ENCODE measurements at places on chromosomes 6 and 20.

DNA sequence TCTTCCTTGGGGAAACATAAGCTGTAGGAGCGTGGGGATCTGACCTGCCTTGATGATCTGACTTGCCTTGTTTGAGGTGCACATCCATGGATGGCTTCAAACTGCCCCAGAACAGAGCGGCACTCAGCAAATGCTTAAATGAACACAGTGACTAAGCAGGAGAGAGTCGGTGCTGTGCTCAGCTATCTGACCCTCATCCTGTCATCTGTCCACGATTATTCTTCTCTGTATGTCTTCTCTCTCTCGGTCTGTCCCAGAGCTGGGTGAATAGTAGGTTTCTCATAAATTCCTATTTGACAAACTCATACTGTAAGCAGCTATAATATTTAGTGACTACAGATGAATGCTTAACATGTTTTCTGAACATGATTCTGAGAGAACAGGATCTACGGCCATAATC is 37.3 kb downstream of the TRAM2 start:
- no peak for DNase-seq

DNA sequence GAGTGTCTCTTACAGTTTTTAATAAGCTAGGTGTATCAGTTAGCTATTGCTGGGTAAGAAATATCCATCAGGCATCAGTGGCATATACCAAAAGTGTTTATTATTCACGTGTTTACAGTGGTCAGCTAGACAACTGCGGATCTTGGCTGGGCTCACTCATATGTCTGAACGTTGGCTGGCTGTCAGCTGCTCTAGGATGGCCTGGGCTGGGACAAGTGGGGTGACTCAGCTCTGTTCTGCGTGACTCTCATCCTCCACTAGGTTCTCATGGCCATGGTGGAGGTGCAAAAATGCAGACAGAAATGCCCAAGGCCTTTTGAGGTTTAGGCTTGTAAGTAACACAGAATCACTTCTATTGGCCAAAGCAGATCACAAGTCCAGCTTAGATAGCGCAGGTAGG is 22.0 kb downstream of the ZNF341 start:
- no peak for DNase-seq

- no peak for DNase-seq
Measured at GRCh38 chr20:1891263-1892118, 3.7 kb upstream of the SIRPA start.

- DNase-seq, result no peak
Measured at GRCh38 chr20:4887586-4887985, 113.7 kb downstream of the SLC23A2 start.

DNA sequence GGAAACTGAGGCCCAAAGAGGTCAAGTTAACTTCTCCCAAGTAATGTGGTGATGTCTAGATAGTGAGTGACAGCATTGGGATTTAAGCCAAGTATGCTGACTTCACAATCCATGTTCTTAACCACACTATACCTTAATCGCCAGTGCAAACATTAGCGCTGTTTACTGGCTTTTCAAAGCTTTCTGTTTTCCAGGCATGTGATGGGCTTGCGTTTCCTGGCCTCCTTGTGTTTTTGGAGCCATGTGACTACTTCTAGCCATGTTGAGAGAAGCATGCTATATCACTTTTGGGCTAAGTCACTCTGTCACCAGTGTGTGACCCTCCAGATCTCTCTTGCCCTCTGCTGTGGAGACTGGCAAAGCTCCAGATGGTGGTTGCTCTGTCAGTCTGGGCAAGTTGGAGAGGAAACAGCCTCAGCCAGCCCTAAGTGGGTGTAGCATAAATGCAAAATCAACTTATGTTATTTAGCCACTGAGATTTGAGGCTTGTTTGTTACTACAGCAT is 76.9 kb downstream of the ANKRD6 start:
- DNase-seq, result no peak

- no peak for DNase-seq
Measured at GRCh38 chr6:7249946-7250643, 62.9 kb downstream of the SSR1 start.

DNA sequence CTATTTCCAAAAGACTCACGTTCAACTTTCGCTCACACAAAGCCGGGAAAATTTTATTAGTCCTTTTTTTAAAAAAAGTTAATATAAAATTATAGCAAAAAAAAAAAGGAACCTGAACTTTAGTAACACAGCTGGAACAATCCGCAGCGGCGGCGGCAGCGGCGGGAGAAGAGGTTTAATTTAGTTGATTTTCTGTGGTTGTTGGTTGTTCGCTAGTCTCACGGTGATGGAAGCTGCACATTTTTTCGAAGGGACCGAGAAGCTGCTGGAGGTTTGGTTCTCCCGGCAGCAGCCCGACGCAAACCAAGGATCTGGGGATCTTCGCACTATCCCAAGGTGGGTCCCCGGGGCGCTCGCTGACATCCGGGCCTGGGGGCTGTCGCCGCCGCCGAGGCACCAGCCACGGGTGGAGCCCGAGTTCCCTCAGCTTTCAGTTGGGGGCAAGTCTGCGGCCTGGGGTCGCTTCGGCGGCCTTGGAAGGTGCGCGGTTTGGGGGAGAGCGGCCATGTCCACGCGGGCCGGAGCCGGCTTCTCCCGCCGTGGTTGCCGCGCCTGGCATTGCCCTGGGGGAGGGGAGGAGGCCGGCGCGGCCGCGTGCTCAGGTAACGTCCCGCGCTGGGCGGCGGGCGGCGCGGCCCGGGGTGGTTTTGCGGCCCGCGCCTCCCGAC is 429 bp downstream of the AMD1 start:
- no peak for DNase-seq

GRCh38 chr20:44360221-44360620 is 4.7 kb downstream of the HNF4A start:
- DNase-seq, result no peak

DNA sequence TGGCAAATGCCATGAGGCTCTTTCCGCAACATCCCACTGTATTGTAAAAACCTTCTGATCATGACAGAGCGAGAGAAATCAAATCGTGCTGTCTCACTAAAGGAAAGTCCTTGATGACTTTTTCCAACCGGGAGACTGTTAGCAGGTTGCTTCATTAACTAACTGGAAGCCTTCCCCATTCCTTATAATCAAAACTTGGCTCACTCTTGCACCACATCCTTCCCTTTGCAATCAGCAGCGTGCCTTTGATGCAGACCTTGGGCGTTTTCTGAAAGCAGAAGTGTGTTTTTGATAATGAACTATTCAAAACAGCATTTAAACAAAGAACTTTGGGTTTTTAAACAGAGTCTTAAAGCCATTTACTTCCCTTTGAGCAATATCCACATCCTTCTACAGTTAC is 96.2 kb upstream of the CNR1 start:
- no peak for DNase-seq

DNA sequence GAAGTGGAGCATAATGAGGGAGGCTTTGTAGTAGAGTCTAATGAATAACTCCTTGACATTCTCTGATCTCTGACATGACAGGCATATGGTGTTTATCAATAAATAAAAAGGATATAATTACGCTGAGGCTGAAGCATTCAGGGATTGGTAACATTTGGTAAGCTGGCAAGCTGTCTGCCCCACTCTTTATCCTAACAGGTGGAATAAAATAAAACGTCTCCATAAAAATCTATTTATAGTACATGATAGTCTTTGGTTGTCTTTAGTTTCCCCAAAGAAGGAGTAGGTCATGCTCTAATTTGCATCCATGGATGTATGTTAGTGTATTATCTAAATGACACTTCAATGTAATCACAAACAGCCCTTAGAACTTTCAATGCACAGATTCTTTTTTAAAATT is 30.9 kb upstream of the RBM24 start:
- DNase-seq, result no peak

DNA sequence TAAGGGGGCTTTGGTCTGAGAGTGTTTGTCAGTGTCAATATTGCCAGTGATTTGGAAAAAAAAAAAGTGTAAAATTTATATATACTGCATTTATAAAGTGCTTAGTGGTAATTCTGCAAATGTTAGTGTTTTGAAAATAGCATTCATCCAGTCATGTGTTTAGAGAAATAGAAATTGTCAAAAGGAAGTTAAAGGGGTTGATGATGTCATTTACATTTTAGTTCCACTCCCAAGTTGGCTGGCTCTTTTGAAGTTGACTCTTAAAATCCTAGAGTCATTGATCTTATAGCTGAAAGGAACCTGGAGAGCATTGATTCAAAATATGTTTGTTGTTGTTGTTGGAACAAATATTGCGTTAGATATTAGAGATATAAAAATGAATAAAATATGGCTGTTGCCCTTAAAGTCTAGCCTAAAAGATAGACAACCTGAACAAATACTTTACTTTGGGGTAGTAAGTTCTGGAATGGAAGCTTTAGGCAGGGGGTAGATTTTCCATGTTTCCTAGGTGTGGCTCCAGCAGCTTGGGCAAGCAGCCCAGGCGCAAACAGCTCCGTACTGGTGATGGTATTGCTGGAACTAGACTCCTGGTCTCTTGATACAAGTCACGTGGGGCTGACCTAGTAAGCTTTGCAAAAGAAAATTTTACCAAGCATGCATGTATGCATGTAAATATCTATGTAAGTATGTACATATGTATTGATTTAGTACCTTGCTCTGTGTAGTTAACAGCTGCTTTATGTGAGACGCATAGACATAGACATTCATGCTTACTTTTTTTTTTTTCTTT is 46.3 kb downstream of the HIVEP1 start:
- DNase-seq, result no peak

GRCh38 chr6:45386501-45386900 is 8.8 kb upstream of the SUPT3H start:
- no peak for DNase-seq

DNA sequence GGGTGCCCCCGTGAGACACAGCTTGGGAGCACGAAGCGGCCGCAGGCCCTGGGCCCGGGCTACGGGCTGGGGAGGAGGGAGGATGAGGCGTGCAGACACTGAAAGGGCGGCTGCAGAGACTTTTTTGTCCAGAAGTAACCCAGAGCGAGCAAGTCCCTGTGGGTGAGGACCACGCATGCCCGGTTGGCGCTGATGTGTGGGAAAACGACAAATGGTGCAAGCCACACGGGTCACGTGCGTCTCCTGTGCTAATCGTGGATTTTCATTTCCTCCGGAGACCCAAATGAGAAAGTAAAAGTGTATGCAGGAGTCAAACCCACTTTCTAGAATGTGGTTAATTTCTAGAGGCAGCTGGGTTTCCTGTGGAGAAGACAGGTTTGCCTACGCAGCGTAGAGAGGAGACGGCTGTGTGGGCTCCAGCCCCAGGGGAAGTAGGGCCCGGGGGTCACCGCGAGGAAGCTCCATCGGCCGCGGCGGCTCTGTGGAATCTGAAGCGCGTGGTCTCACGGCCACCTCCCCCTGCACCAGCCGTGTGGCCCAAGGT is 19.0 kb downstream of the DLL1 start:
- no peak for DNase-seq

GRCh38 chr20:63224412-63225081 is 8.6 kb upstream of the YTHDF1 start:
- DNase-seq, result no peak

GRCh38 chr20:50691573-50692551 is 520 bp upstream of the RIPOR3 start:
- no peak for DNase-seq

DNA sequence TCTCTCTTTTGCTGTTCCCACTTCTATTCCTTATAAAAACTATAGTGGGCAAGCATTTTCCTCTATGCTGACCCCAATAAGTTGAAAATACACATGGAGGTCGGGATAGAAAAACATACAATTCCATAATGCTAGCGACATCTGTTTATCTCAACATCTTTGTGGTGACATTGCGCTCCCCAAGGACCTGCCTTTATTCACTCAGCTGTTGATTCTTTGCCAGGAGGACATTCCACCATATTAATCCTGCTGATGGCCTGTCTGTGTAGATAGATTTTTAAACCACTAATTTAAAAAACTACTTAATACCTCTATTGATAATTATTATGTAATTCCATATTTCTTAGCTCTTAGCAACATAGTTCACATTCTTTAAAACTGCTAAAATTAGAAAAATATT is 555.3 kb upstream of the MAP3K7 start:
- no peak for DNase-seq

DNA sequence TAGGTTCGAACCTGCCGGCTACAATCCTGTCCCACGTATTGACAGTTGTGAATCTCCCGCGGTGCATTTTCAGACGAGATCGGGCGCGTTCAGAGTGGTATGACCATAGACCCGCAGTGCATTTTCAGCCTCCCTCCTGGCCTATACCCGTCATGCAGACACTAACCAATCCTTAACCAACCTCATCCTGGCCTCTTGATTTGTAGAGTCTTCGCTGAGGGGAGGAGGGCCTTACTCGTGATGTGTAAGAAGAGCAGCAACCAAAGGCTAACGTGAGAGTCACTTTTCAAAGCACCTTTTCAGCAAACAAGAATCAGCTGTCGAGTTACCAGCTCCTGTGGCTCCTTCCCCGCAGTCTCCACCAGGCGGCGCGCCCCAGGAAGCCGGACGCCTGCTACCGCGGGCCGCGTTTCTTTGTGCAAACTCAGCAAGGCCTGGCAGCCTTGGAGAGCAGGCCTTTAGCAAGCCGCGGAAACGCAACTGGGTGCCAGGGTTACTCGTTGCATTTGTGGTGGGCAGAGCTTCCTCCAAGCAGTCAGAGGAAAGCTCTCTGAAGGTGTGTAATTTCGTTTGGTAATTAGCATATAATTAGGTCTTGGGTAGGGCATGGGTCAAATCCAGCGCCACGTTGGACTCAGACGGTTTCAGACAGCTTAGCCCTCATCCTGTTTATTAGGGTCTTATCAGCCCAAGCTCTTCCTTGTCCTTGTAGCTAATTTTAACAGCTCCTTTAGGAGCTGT is 139.8 kb downstream of the OR2B2 start:
- DNase-seq, result peak; percentile 74
